ENCODE measurements at places on chromosomes 2 and 18.

DNA sequence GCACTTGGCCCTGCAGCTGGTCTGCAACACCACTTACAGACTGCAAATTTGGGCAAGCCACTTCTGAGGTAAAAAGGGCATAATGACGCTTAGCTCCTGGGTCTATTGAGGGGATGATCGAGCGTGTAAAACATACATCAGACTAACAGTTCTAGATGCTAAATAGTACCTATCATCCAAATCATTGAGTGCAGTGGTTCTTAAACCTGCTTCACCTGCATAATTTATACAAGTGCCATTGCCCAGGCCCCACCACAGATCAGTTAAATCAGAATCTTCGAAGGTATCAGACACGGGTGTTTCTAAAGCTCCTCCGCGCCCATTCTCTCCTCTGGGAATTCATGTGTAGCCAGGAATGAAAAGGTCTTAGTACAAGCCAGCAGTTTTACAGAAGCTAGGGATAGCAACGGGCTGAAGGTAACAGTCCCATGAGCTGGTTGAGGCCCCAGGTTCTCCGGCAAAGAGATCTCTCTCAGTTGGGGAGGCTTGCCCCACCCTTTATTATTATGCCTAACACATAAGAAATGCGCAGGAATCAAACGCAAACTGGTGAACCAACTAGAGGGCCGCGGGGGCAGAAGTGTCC lies 737 bp upstream of the RNF181 start:
- no peak for DNase-seq

DNA sequence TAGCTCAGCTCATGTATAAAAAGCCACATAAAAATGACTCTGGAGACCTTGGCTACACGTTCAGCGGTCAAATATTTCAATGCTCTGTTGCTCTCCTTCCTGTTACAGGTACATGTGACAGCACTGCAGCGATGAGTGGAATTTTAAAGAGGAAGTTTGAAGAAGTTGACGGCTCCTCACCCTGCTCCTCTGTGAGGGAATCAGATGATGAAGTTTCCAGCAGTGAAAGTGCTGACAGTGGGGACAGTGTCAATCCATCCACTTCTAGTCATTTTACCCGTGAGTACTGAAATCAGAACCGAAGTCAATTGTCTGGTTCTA lies 125.4 kb downstream of the CSRNP3 start:
- no peak for DNase-seq

- no peak for DNase-seq
Measured at GRCh38 chr2:75558786-75559679, 1.7 kb downstream of the EVA1A start.

DNA sequence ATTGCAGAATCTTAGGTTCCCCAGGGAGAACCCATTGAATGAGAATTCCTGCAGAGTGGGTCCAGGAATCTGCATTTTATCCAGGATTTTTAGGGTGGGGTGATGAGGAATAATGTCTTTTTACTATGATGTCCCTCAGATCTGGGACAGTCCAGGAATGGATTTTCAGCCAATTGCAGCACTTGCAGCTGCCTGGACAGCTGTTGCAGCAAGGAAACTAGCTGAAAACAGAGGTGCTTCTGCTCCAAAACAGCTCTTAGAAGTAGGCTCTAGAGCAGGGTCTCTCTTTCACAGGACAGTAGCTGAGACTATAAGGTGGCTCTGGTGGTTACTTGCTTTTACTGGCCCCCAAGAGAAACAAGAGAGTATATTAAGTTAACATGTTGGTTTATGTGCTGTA lies 9.1 kb downstream of the GLI2 start:
- no peak for DNase-seq

DNA sequence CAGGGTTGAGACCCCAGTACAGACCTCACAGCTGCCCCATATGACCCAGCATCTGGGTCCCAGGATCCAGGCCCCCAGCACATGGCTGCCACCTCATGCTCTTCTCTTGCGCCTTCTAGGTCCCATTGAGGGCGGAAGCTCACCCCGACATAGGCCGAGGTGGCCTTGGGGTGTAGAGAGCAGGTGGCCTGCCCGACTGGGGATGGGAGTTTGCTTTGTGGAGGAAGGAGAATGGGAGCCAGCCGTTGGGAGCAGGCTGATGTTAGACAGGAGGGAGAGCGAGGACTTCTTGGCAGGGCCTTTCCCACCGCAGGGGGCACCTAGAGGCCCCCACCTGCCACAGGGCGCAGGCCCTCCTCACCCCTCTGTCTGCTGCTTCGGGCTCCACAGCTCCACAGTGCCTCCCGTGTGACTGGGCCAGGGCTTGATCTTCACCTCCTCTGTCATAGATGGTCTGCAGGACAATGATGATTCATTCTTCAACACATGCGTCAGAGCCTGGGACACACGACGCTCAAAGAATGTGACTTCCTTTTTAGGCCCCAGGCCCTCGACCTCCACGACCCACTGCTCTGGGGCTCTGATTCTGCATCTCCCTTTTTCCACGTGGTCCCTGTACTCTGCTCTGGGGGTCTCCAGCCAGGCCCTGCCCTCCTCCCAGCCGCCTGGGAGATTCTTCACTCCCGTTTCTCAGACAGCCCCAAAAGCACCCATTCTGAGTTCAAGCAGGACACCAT lies 86.6 kb upstream of the ODC1 start:
- no peak for DNase-seq

DNA sequence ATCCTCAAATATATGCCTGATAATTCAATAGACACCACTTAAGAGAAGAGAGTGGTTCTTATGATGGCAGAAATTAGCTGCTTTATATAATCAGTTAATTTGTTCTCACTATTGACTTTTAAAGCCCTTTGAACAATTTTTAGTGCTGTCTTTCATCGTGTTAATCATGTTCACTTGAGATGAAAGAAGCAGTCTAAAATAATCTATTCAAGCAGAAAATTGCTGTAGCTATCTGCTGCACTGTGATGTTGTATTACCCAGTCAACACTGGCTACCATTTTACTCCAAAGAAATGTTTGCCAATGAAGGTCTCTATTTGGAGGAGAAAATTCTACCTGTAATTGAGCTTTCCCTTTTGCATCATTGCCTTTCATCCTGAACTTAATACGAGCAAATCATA lies 459.8 kb upstream of the FSIP2 start:
- no peak for DNase-seq

DNA sequence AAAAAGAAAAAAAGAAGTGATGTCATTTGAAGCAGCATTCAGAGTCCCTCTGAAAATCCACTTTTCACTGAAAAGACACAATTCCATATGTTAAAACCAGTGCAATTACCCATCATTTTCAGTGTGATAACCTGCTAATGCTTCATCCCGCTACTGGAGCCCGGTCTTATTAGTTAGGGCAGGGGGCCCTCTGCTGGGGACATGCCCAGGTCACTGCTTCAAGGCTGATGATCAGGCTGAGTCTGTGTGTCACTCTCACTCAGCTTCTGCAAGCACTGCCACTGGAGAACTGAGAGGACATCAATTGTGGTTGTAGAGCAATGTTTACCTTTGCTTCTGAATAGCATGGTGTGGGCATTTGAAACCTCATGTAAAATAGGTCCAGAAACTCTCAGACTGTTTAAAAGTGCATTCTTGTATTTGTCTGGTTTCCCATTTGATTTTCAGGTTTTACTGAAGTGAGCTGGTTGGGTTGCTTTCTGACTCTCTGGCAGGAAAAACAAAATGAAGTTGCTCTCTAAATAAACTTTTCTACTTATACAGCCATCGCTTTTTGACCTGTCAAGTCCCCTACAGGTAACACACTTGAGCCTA lies 49.2 kb upstream of the NXPH2 start:
- DNase-seq = peak; percentile 49

GRCh38 chr2:41337956-41338355 lies 709.9 kb upstream of the PKDCC start:
- DNase-seq = no peak

DNA sequence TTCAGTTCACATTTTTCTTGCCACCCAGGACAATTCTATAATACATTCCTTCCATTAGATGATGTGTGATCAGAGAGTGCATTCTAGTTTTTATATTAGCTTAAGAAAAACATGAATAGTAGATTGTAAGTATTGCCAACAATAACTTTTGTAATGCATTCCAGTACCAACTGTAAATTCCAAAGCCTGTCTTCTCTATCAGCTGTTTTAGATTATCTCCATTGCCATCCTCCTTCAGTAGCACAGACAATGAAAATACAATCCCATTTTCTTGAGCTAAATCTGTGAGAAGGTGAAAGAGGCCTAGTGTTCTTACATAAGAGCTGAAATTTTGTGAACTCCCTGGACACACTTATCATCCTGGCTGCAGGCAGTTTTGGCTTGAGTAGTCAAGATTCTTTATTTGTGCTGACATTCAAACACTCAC lies 103.9 kb downstream of the CCBE1 start:
- DNase-seq = no peak

DNA sequence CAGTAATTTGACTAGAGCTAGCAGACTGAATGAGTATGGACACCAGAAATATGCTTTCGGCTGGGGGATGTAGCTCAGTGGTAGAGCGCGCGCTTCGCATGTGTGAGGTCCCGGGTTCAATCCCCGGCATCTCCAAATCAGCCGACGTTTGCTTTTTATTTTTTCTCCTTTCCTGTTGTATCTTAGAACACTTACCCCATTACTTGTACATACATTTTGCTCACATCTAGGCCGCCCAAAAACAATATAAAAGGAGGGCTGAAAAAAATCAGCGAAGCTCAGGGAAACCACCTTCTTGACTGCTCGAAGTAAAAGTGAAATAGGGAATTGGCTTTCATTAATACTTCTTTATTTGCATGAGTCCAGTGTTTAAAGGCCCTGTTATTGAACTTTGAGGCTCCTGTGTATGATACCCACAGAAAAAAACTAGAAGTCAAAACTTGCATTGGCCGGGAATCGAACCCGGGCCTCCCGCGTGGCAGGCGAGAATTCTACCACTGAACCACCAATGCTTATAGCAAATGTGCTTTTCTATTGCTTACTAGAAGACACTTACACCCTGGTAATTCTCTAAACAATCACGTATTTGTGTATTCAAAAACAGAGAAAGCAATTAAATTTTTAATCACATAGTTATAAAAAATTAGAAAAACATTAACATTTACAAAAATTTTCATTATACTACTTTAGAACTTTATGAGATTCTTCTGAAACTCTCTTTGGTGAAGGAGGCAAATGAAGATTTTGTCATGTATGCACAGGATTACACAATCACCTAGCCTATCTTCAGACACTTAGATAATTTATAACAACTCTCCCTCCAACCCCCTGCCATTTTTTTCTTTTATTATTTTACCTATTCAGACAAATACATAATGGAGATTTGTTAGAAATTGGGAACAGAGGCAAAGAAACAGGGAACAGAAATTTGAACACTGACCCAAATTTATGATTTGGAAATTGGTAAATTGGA lies 35.2 kb upstream of the GPD2 start:
- DNase-seq = peak; percentile 69

GRCh38 chr18:39724652-39725051 lies 2159.1 kb upstream of the CELF4 start:
- DNase-seq = no peak

DNA sequence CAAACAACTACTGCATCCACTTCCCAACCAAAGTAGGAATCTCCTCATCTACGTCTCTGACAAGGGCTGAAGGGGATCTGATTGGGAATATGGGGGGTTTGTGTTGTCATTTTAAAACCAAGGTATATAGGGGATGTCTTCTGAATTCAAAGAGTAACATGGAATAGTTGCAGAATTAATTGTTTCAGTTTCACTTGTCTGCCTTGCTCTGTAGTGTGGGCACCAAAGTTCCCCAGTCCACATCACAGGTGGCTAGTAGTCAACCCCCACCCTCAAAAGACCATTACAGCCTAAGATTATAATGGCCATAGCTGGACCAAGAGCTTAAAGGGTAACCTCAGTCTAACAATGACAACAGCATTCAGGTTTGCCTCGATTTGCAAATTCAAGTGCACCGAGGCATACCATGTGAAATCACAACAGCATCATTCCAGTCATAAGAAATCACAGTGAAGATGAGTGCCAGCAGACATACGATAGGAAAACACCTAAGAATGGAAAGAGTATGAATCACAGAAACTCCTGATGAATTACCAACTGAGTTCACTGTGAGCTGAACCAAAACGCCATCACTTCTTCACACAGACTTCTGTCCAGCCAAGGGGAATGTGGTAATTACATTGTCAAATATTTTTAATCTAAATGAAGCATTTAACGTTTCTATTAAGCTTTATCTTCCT lies 52.4 kb downstream of the MYO5B start:
- DNase-seq = no peak

DNA sequence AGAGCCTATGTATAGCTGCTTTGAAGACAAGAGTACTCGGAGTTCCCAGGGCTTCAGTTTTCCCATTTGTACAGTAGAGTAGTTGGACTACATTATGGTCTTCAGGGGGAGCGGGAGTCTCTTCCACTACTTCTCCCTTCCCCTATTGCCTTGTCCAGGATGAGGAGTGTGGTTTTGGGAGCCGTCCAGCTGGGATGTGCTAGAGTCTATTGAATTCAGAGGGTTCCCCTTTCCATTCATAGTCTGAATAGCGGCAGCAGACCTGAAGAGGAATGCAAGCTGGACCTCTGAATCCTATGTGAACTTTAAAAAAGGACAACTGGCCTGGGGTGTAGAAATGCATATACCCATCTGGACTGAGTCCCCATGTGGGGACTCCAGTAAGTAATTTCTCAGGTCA lies 43.5 kb upstream of the EPG5 start:
- DNase-seq = no peak

DNA sequence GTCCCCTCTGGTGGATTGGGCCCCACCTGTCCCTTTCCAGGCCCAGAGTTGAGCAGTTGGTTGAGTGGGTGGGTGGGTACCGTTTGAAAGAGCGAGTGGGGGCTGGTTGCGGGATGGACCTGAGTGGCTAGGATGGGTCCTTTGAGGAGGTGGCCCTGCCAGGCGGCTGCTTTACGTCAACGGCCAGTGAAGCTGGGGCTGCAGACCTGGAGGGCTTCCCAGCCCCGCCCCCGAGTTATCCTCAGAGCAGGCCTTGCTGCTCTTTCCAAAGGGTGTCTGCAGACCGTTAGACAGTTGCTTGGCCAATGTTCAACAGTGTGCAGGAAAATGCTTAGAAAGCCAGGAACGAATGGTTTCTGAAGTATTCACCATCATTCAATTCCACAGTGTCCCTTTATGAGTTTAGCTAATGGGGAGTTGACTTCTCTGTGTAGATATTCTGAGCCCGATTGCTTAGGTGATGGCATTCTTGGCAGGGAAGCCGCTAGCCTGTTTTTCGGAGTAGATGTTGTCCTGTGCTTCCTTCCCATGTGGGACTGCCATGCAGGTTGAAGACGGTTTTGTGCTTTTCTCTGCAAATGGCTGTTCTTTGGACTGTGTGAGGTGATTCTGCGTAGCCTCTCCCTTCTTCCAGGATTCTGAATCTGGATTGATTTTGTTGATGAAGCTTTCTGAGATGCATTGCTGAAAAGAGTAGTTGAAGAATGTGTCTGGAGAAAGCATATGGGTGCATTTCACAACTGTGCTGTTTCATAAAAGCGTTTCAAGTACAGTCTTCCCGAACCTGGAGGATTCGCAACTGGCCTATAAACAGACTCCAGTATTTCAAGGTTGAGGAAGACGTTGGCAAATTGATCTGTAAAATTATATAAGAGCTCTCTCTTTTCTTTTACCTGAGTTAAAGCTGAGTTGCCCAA lies 45.8 kb downstream of the LDLRAD4 start:
- no peak for DNase-seq

GRCh38 chr18:8942021-8942908 lies 160.2 kb upstream of the NDUFV2 start:
- DNase-seq = no peak

All from COR-L47 (cell line).